ENCODE measurements at places on chromosomes 5 and 9.
A peak's percentile ranks its signal among the peaks of the same experiment; 100 is the strongest.

GRCh38 chr5:11371021-11371420 lies 533.2 kb downstream of the CTNND2 start:
- DNase-seq, result no peak

DNA sequence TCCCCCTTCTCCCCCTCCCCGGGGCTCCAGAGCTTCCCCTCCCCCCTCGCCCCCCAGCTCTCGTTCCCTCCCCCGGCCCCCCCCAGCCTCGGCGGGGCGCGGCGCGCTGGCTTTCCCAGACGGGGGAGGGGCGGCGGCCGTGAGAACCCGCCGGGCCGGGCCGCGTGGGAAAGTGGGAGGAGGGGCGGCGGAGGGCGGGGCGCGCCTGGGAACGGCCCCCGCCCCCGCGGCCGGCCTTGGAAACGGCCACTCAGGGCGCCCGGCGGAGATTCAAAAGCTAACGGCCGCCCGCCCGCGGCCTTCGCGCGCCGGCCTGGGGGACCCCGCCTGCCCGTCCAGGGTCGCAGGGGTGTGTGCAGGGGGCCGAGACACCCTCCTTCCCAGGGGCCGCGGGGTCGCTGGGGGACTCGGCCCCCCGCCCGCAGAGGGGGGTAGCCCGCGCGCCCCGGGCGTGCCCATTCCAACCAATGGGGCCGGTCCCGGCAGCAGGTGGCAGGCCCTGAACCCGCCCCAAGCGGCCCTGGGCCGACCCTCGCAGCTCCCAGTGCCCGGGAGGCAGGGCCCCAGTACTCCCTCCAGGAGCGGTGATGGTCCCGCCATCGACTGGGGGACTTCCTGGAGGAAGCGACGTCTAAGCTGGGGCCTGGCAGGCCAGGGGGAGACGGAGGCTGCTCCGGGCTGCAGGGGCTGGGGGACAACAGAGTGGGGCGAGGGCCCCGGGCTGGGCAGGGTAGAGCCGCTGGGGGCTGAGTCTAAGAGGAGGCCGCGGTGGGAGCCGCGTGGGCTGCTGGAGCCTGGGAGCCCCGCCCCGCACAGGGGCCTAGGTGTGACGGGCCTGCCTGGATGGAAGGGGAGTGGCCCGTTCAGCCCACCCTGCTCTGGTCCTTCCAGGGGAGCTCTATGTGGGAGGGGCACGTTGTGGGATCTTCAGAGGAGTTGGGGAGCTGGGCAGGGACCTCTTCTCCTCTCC lies 14.2 kb upstream of the NRARP start:
- DNase-seq, result peak; percentile 77

DNA sequence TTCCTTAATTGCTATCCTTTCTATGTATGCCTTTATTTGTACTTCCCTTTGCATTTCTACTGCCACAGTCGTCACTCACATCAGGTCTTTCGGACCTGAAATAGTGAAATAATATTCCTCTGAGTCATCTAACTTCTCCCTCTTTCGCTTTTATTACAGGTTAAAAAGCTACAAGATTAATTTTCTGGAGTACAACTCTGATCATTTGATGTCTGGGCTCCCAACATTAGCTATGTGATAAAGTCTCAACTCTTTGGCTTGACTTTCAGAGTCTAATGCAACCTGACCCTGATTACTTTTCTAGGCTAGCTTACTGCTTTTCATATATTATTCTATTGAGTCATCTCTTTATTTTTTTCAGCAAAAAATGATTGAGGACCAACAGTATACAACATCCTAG lies 638.8 kb upstream of the WWC1 start:
- no peak for DNase-seq

GRCh38 chr5:1874348-1874747 lies 8.4 kb downstream of the IRX4 start:
- DNase-seq, result peak; percentile 85

DNA sequence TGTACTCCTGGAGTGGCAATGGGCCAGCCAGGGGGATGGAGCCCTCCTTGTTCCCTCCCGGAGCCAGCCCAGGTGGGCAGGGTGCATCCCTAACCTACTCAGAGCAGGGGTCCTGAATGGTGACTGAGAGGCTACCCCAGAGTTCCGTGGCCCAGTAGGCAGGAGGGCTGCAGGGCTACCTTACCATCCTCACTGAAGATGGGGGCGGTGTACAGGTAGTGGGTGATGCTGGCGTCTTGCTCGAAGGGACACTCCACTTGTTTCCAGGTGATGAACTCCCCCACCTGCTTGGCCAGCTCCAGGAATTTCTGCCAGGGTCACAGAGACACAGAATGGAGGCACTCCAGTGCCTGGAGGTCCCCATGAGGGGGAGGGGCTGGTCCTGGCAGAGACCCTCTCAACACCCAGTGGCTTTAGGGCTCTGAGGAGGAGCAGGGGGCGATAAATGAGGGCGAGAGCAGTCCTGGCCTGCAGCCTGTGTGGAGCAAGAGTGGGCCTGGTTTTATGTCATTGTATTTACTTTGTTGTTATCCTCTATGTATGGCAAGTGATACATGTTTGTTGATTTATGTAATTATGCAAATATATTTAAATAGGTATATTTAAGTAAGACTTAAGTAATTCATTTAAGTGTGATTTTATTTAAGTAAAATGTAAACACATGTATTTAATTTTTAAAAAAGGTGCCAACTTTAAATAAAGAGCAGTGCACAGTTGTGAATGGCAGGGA lies 39.9 kb upstream of the RNF130 start:
- DNase-seq, result no peak

- DNase-seq, result no peak
These were observed 50.3 kb downstream of the ARHGAP26 start for GRCh38 chr5:142820447-142820846.

GRCh38 chr9:28999806-29000205 lies 1426.5 kb upstream of the C9orf72 start:
- DNase-seq, result no peak

Measured in NCI-H2171 (cell line).